ENCODE measurements at places on chromosomes 5 and 9.

DNA sequence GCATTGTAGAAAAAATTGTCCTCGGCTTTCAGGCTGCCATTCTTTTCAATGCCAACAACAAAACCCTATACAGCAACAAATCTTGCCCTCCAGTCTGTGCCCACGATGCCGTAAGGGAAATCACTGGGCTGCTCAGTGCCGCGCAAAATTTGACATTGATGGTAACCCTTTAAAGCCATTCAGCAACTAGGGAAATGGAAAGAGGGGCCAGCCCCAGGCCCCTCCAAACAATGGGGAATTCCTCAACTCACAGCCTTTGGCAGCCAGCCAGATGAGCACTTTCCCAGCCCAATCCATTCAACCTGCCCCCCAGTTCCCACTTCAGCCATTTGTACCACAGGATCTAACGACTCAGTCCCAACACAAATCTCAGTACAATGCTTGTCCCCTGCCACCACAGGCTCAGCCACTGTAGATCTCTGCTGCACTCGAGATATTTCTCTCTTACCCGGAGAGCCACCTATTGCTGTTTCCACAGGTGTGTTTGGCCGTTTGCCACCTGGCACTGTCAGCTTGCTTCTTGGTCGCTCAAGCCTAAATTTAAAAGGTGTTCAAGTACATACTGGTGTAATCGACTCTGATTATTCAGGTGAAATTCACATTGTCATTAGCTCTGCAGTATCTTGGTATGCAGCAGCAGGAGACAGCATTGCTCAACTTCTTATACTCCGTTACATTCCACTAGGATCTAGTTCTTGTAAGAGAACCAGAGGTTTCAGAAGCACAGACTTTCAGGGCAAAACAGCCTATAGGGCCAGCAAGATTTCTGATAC lies 103.3 kb downstream of the SYK start:
- no peak for DNase-seq

DNA sequence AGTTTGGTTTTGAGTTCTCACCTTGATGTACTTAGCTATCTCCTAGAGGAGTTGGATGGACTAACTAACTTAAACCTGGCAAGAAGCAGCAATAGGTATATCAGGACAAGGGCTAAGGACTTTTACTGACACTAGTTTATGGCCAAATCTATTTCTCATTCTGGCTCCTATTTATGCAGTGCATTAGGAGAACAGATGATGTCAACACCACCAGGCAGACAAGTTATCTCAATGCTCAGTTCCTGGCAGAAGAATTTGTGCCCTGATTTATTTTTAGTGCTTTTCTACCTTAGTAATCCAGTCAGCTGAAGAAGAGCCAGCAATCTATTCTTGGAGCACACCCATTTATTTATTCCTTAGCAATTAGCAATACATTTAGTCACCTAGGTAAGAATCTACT lies 30.7 kb upstream of the MYOT start:
- no peak for DNase-seq

DNA sequence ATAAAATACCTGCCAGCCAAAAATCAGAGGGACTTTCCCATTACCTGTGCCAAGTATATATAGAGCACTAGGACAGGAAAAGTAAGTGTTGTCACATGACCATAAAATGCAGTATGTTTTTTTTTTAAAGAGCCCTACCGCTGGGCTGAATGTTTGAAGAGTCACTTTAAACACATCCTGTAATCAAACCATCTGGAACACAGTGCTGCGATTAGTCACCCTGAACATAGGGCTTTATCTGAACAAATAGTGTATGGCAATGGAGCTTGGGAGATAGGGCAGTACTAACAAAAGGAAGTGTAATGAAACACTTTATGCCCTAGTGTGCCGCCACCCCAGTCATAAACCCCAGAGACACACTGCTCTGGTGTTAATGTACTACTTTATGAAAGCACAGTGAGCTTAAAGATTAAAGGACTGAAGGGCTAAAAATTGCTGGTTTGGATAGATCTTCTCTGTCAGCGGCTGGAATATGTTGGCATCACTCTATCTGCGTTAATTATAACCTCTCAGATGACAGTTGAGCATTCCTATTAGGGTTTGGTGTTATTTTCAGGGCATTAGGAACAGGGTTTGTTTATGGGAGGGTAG lies 90.4 kb downstream of the ZNF608 start:
- no peak for DNase-seq

DNA sequence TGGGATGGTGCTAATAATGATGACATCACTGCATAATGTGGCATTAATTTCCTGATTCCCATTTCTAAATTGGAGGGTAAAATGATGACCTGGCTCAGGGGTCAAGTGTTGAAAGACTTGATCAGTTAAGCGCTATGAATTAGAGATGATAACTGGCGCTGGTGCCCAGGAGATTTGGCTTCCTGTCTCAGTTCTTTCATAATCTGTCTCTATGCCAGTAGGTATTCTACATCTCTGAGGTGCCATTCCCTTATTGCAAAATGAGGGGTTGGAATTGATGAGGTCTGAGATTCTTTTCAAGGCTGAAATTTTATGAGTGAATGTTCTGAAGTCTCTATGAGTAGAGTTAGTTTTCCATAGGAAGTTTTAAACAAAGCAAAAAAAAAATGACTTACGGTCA lies 1715.1 kb upstream of the WWC1 start:
- no peak for DNase-seq

DNA sequence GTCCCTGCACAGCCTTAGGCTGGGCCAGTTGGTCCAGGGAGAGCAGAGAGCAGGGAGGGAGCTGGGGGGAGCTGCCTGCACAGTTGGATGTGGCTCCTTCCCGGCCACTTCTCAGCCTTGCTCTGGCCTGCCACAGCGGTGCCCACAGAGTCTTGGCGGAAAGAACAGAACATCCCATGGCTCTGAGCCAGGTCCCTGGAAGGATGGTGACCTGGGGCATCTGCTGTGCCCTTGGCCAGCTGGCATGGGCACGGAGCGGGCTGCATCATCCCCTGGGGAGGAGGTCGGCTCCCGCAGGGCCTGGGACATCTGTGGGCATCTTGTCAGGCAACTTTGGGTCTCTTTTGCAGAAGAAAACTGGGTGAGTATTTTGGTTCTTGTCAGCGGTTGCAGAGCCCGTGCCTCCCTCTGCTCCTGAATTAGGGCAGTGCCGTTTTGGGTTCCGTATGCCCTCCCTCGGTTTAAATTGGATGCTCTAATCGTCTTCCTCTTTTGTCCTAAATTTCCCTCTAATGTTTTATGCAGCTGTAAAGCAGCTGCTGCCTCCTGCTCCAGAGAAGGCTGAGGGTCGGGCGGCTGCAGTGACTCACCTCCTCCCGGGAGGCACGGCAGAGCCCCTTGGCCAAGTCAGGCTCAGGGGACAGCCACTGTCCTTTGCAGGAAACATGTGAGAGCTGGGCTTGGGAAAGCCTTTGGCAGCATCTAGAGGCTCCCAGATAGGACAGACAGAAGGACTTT lies 10.5 kb upstream of the NACC2 start:
- no peak for DNase-seq

- DNase-seq = no peak
Observed at GRCh38 chr5:157049605-157050004, 9.3 kb downstream of the HAVCR1 start.

DNA sequence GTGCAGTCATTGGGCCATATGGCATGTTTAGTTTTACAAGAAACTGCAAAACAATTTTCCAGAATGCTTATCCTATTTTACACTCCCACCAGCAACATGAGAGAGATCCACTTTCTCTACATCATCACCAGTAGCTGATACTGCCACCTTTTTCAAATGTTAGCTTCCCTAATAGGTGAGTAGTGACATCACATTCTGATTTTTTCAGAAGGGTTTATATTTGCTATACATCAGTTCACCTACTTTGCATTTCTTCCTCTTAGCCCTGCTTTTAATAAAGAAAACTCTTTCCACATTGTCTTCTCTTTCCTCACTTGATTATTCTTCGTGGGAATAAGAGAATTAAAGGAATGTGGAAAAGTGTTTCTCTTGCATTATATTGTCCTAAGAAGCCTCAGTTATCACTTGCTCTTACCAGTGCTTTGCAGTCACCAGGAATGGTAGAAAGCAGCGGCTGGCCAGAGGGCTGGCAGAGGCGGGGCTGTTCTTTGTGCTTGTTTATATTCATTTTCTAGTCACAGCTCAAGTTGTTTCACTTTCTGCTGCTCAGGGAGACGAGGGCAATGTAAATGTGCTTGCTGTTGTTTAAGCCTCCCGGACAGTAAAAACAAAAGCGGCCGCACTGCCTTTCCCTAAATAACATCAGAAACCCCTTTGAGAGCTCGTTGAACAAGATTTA lies 164.8 kb downstream of the HSD17B3 start:
- no peak for DNase-seq

- DNase-seq = no peak
Observed at GRCh38 chr5:169765176-169765996, 128.3 kb downstream of the DOCK2 start.

- DNase-seq = no peak
Observed at GRCh38 chr9:136773386-136774044, 9.2 kb upstream of the LCN15 start.

DNA sequence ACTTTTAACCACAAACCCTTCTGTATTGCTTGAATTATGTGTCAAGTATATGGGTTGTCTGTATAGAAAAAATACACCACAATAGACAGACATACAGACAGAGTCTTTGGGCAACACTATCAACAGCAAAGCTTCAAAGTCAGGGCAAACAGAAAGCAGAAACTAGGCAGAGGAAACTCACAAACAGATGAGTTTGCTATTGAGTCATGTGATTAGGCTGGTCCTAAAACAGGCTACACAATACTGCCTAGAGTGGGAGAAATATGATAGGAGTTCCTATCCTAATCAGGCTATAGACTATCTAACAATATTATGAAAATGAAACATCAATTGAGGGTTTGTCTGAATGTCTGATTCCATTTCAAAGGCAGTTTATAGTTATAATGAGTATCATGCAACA lies 156.4 kb downstream of the EDIL3 start:
- DNase-seq = no peak

DNA sequence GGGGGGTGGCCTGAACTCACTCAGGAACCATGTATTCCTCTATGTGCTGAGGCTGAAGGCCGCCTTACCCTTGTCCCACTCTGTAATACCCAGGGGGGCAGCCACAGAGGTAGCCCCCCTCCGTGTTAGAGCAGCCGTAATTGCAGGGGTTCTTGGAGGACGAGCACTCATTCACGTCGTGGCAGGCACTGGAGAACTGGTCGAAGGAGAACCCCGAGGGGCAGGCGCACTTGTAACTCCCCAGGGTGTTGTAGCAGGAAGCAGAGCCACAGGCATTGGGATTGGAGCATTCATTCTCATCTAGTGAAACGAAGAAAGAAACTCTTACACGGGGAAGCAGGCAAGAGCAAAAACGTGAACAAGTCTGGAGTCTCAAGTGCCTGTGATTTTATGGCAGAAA lies 179.8 kb downstream of the SLC12A2 start:
- DNase-seq = no peak

- DNase-seq = no peak
Observed at GRCh38 chr9:84775056-84775643, 105.6 kb downstream of the NTRK2 start.

DNA sequence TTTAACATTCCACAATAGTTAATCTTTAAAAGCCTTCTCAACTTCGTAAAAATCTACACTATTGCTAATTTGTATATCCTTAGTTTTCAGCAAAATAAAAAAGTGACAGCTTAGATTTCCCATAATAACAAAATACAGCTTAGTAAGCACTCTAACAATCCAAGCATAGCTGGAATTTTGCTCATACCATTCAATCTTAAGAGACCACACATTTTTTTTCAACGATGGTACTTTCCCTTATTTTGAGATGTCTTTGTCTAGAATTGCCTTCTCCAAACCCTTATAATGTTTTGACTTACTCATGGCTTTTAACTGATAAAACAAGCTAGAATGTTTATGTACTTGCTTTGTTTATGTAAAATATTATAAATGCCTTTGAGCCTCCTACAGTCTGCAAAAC lies 65.6 kb downstream of the HOMER1 start:
- DNase-seq = no peak

- no peak for DNase-seq
Observed at GRCh38 chr9:17802249-17802857, 223.5 kb downstream of the SH3GL2 start.

GRCh38 chr9:36597412-36598178 lies 24.9 kb downstream of the MELK start:
- no peak for DNase-seq

DNA sequence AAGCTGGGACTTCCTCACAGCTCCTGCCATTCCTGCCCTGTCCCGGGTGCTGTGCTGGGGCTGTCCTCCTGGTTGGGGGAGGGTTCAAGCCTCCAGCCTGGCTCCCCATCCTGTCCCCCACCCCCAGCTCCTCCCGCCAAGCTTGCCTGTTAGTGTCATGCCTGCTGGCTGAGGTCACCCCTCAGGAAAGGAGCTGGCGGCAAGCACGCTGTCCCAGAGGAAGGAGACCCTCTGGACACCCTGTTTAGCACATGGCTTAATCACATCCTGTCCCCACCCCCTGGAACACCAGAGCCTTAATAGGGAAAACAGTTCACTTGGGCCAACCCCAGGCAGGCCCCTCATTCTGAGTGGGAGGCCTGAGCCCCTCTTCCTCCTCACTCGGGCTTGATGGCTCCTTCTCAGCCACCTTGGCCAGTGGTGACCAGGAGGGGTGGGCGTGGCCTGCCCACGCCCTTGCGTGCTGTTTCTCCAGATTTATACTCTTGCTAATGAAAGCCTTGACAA lies 9.2 kb upstream of the PHYHD1 start:
- DNase-seq = no peak

DNA sequence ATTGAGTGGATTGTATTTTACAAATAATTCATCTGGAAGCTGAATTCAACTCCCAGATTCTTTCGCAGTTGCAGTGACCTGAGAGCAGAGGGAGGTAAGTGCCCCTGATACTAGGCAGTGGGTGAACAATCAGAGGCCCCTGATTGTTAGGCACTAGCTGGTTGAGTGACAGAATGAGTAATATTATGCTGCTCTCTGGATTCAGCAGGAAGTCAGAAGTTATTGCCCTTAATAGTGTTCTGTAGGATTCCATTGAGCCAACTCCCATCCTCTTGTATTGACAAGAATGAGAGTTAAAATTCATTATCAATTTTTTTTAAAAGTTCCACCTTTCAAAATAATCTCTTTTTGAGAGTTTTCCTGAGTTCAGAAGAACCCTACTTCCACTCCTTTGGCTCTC lies 301.2 kb downstream of the DTWD2 start:
- DNase-seq = no peak

- no peak for DNase-seq
Observed at GRCh38 chr5:6783787-6784186, 70.6 kb downstream of the TENT4A start.

- no peak for DNase-seq
Observed at GRCh38 chr9:135001526-135001925, 83.8 kb upstream of the FCN1 start.

Data from stimulated activated naive CD8-positive, alpha-beta T cell treated with anti-CD3 and anti-CD28 coated beads, Interleukin-15, amount 100 ng/mL, for 72 hours (primary cell).